H9 (cell line): ENCODE measurements at places on chromosomes 7 and 10.

DNA sequence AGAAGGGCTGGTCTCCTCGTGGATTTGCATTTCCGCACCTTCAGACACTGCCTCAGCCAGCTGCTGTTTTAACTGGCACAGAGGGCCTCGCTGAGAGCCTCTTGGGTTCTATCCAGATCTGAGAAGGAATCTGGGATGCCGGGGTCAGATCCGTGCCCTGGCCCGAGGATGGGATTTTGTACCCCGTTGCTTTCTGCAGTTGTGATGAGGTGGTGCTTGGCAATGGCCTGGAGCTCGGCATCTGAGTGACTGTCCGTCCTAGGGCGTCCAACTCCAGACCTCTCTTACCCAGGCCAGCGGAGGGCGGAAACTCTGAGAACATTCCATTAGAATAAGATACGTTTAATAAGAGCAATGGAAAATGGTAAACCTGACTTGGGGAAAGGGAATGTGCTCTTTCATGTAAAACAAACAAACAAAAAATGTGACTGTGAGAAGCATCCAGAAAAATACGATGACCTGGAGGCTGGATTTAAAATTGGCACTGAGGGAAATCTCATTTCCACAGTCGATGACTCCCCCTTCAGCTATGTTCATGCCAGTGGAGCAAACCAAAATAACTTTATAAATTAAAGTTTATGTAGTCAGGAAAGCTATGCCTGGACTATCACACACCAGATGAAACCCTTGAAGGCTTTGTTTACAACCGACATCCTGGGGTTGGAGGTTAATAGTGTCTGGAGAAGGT lies 39.6 kb downstream of the GRK5 start:
- DNase-seq: no peak

GRCh38 chr7:128275681-128276080 lies 34.6 kb downstream of the LEP start:
- no peak for DNase-seq

- DNase-seq: no peak
Observed at GRCh38 chr7:50151661-50152060, 58.6 kb upstream of the ZPBP start.

DNA sequence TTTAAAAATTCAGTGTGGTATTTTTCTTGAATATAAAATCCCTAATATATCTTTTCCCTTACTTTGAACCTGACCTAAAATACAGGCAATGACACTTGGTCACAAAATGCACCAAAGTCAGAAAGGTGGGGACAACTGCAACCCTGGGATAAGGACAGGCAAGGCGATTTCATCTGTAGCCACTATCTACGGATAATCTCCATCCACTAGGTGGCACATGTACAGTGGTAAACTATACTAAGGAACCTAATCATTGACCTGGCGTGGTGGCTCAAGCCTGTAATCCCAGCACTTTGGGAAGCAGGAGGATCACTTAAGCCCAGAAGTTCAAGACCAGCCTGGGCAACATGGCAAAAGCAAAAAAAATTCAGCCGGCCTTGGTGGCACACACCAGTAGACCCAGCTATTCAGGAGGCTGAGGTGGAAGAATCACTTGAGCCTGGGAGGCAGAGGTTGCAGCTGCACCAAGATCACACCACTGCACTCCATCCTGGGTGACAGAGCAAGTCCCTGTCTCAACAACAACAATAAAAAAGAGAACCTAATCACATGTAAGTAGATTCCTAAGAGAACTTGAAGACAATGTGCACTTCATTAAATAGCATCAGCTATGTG lies 98.9 kb downstream of the KMT2C start:
- DNase-seq: peak; percentile 38

DNA sequence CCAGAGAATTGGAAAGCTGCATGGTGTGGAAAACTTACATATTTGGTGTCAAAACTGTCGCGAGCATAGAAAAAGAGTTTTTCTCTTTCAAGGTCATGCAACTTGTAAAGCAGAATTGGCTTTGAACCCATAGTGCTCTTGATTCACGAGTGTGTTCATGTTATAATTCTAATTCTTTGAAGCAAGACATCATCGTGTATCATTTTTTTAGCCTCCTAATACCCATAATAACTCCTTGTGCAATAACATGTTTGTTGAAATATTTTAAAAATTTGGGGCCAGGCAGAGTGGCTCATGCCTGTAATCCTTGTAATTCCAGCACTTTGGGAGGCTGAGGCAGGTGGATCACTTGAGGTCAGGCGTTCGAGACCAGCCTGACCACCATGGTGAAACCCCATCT lies 4.2 kb downstream of the CCL24 start:
- DNase-seq: no peak
